ENCODE measurements at places on chromosomes 16 and 17.

- no peak for DNase-seq
Measured at GRCh38 chr16:70457446-70458166, 3.2 kb downstream of the FCSK start.

DNA sequence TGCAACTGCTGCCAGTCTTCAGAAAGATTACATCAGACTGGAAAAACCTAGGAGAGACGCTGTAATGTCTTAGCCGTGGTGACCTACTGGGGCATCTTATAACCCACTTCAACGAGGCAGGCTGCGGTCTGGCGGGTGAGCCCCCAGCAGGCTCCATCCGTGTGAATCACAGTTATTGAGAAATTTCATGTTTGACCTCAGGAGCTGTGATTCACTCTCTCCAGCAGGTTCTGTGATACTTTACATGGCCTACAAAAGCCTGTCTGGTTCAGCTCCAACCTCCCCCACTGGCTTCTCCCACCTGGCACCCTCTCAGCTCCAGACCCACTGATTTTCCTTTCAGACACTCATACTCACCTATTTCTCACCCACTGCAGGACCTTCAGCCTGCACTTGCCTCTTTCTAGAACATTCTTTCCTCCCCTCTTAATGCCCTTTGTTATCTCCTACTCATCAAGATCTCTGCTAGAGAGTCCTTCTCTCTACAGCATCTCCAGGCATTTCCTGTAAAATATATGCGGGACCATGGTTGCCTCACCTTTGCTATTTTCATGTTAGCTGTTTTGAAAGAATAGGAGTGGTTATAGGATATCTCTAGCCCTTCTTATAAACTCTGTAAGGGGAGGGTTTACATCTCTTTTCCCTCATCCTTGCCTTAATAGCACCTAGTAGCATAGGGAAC, 227.9 kb downstream of the MAF start:
- DNase-seq: no peak

DNA sequence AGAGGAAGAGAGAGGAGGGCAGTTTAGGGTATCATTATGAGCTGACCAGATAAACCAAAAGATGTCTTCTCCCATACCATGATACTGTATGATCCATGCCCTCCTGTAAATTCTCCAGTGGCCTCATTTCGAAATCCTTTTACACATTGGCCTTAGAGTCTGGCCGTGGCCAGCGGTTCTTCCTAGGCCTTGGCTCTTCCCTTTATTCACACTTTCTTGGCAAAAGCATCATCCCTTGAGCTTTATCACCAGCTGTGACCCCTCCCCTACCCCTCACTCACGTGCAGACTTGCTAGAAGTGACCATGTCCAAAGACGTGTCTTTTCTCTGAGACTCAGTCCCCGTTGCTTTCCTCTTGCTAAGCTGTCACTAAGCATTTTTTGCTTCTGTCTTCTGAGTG, 22.8 kb downstream of the KATNIP start:
- DNase-seq: no peak

- no peak for DNase-seq
Measured at GRCh38 chr16:76705892-76706291, 428.7 kb downstream of the CNTNAP4 start.

GRCh38 chr17:73754886-73755400, 110.7 kb upstream of the SDK2 start:
- no peak for DNase-seq
